Activated CD8-positive, alpha-beta memory T cell treated with anti-CD3 and anti-CD28 coated beads for 1 hour (primary cell): ENCODE measurements at places on chromosomes 4 and X.

DNA sequence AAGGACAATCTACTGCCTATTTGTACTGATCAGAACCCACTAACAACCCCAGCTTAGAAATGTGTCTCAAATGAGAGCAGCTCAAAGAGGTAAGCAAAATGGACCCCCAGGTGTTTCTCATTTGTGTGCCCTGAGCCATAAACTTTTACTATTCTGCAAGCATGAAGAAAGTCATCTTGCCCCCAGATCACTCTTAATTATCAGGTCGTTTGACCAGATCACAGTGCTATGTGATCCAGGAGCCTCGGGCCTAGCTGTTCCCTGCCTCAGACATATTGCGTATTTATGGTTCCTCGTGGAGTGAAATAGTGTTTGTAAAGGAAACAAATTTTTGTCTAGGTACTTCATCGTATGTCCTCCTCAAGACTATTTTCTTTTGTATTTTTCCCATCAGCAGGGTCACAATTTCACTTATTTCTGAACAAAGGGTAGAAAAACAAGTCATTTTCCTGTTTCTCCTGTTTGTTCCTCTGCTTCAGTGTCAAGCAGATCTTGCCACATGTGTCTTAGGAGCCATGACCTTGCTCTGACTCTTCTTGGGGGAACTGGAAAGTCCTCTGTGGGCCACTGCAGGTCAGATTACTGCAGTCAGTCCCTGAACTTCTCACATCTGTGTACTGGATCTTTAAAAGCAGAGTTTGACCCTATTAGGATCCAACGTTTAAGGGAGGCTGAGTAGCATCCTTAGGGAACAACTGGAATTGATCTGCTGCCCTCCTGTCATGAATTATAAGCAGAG is 194.9 kb downstream of the PALLD start:
- DNase-seq: no peak

DNA sequence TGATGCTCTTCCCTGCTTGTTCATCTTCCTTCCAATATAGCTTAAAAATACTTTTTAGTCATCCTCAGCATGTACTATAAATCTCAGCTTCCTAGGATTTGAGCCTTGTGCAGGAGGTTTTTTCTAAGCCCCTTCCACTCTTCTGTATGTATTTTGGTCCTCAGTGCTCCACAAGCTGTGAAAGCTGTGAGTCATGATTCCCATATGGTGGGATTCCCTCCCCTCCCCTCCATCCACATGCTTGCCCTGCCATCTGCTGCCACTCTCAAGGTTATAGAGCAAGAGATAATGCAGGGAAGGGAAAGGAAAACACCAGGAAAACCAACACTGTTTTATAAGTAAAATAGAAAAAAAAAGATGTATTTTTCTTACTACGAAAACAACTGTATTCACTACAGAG is 58.5 kb upstream of the AP1S2 start:
- DNase-seq: no peak

- DNase-seq: no peak
Observed at GRCh38 chr4:61783050-61783449, 582.9 kb downstream of the ADGRL3 start.

DNA sequence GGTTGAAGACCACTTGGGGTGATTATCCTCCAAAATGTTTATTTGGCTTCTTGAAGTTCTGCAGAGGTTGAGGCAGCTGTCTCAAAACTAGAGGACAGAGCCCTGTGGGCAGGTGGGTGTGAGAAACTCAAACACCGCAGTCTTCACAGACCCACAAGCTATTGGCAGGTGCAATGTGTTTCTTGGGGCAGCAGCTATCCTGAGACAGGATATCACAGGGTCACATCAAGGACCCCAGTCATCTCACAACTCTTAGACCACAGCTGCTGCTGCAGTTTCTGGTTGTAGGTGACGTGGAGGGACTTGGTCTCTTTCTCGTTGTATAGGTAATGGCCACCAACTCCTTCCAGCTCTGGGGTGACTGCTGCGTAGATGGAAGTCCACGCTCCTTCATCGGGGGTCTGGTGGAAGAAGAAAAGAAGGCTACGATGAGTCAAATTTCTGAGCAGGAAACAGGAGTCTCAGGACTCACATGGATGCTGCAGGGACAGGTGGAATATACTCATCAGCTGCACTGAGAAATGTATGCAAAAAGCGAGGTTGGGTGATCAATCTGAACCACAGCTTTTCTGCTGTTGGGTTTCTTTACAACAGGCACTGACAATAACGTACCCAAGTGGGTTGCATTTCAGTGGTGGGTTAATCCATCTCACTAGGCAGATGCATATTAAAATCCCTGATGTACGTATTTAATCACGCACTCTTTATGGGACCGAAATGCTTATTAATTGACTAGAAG is 279.8 kb downstream of the DHRSX start:
- DNase-seq: no peak

- no peak for DNase-seq
Observed at GRCh38 chr4:69849969-69850368, 10.0 kb downstream of the SULT1E1 start.

DNA sequence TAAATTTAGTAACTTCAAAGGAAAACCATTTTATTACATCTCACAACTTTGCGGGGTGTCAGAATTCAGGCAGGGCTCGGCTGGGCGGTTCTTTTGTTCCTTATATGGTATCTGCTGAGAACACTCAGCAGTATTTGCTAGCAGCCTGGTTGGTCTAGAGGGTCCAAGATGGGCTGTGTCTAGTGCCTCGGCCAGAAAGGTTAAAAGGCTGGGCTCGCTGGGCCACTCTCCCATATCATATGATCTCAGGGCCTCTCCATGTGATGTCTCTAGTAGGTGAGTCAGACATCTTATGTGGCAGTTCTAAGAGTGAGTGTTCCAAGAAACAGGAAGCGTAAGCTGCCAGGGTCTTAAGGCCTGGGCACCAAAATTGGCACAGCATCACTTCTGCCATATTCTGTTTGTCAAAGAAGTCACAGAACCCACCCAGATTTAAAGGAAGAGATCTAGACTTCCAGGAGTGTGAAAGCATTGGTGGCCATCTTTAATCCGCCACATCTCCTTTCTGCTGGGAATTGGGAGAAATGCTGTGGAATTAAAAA is 100.9 kb upstream of the ATP6AP2 start:
- DNase-seq: no peak

DNA sequence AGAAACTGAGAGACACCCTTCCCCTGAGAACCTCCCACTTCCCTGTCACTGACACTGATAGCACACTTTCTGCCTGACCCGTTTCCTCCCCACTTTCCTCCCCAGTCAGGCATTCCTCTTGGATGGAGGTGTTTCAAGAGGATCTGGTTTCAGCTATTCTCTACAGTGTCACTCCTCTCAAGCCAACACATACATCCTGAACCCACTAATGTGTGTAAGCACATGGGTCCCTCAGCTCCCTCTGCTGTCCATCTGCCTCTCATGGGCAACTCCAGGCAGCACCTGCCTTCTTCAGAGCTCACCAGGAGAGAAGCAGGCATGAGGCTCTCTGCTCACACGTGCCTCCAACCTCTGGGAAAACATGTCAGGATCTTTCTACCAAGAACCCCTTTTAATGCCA is 207.6 kb downstream of the NAF1 start:
- DNase-seq: no peak

DNA sequence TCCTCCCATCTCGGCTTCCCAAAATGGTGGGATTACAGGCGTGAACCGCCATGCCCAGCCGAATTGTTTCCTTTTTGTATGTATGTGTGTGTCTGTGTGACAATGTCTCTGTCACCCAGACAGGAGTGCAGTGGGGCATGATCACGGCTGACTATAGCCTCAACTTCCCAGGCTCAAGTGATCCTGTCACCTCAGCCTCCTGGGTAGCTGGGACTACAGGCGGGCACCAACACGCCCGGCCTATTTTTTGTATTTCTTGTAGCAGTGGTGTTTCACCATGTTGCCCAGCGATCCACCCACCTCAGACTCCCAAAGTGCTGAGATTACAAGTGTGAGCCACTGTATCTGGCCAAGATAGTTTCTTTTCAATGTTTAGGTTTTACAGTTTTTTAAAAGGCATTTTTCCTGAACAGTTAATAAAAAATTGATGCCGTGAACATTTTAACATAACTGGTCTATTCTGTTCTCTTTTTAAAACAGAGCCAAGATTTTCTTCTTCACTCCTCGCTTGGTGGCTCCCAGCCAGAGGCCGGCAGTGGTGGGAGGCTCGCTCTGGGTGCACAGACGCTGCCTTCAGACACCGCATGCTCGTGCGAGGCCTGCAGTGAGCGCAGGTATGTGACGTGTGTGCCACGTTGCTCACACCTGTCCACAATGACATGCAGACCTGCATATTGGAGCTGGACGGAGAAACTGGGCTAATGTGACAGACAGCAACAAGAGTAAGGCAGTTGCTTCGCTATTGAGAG is 88.5 kb downstream of the FAM193A start:
- no peak for DNase-seq

DNA sequence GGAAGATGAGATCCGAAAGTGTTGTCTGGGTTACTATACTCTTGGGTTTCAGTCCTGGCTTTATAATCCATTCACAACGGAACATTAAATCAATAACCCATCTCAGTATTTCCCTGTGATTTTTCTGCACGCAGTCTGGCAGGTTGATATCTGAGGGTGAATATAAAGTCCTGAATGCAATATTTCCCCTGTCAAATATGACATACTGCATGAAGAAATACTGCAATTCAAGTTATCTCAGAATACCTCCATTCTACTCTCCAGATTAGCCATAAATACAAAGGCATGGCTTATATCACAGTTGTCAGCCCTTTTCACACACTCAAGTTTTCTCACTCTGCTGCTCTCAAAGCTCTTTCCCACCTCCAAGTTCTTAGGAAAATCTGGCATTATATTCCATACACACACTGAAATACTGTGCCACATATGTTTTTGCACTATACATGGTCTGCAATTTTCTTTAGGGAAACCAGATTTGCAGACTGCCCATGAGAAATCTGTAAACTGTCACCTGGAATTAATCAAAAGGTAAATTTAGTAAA is 64.7 kb downstream of the WDFY3 start:
- DNase-seq: no peak
